ENCODE measurements at places on chromosomes 7 and 10.
A peak's percentile ranks its signal among the peaks of the same experiment; 100 is the strongest.

- DNase-seq: no peak
Measured at GRCh38 chr7:38283107-38283506, 9.7 kb upstream of the TARP start.

GRCh38 chr10:79438699-79439085 lies 6.7 kb downstream of the ZCCHC24 start:
- DNase-seq: no peak

DNA sequence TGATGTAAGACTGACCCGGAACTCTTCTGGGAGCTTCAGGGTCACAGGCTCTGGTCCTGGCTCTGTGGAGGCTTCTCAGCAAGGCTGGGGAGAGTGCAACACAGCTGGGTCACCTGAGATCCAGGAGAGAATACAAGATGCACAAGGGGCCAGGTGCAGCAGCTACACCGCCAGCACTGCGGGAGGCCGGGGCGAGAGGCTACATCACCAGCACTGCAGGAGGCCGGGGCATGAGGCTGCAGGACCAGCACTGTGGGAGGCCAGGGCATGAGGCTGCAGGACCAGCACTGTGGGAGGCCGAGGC lies 44.3 kb downstream of the PDGFA start:
- no peak for DNase-seq

- no peak for DNase-seq
Measured at GRCh38 chr7:6290319-6290741, 17.9 kb upstream of the CYTH3 start.

- no peak for DNase-seq
Measured at GRCh38 chr10:43417950-43418768, 9.2 kb upstream of the HNRNPF start.

DNA sequence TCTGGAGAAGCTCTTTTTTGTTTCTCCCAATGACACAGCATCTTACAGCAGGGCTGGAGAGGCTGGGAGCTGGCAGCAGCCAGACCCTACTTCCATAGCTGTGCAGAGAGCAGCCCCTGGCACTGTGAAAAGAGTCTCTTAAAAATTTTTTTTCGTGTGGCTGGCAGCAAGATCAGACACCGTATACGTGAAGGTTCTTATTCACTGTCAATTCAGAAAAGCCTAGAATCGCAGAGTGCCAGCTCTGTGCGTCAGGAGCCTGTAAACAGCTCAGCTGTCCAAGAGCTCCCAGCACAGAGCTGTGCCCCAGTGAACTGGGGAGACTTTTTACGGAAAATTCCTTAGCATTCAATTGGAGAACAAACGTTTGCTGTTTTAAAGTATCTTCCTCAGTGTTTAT lies 6.5 kb downstream of the BAG3 start:
- no peak for DNase-seq

DNA sequence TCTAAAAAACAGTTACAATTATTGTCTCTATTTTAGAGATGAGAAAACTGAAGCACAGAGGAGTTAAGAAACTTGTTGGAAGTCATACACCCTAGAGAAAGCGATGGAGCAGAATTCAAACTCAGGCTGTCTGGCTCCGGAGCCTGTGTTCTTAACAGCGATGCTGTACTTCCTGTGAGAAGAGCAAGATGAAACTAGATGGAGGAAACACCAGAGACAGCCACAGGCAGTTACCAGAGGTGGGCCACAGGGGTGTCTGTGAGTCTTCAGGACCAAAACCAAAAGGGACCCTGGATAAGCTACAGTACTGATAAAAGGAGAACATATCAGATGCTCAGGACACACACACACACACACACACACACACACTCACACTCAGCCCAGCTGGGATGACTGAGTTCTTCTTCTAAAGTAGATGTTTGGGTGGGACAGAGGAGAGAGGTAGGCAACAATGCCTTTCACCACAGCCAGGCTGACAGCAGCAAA lies 289.2 kb downstream of the FZD1 start:
- DNase-seq: no peak

GRCh38 chr7:98651760-98652159 lies 34.7 kb downstream of the NPTX2 start:
- no peak for DNase-seq

GRCh38 chr10:546971-547590 lies 142.4 kb downstream of the DIP2C start:
- DNase-seq: peak; percentile 12

DNA sequence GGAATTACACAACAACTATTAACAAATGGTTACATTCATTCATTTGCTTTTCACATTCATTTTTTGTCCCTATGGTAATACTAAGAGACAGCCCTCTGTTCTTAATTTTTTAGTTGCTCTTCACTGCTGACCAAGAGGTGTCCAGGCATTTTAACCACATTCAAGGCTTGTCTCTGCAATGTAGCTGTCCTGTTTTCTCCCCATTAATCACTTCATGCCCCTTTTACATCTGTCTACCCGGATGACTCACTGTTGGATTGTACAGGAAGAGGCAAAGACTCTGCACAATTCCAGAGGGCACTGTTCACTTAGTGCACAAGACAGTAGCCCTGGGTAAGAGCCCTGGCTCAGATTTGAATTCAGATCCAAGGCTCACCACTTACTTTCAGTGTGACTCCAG lies 168.5 kb downstream of the NOC3L start:
- DNase-seq: peak; percentile 59
